ENCODE measurements at places on chromosomes 13 and 19.

DNA sequence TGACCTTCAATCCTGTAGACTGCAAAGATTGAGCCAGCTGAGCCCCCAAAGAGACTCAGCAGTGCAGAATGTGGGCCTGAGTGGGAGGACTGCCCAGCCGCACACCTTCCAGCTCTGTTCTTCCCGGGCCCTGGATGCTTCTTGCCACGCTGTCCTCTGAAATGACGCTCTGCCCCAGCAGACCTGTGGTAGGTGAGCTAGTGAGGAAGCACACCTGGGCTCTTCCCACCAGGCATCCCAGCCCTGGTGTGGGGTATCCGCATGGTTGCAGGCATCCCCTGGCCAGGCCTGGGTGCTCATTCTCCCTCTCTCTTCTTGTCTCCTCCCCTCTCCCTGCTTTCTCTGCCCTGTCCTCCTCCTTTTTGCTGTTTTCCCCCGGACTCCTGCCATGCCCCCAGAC lies 9.8 kb upstream of the MZF1 start:
- no peak for DNase-seq

GRCh38 chr13:52931539-52932431 lies 83.3 kb upstream of the PCDH8 start:
- no peak for DNase-seq

DNA sequence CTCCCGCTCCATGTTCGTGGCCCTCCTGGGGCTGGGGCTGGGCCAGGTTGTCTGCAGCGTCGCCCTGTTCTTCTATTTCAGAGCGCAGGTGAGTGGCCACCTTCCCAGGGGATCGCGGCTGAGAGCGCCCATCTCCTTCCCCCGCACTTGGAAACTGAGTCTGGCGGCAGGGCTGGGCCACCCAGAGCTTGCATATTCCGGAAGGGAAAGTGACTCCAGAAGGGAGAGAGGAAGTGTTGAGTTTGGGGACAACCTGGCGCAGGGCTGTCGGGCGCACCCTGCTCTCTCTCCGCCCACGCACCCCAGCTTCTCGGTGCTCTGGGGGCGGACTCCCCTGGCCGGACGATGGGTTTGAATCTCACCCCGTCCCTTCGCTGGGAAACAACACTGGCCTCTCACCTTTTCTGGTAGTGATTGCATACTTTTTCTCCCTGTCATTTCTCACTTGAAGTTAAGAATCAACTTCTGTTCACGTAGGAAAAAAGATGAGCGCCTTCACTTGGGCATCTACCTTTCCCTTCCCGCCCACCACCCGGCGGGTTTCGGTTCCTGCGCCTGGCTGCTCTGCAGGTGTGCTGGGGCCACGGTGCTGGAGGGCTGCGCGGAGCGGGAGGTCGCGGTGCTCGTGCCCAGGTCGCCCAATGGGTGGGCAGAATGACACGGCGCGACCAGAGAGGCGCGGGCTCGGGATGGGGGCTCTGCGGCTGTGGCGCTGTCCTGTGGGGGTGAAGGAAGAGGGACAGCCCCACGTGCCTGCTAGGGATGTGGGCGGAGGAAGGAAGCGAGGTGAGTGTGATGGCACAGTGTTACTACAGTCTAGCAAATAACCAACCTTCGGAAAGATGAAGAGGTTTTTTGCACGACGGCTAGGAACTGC lies 721 bp downstream of the TNFSF11 start:
- DNase-seq = no peak

GRCh38 chr13:49366841-49367240 lies 77.0 kb downstream of the CAB39L start:
- no peak for DNase-seq

DNA sequence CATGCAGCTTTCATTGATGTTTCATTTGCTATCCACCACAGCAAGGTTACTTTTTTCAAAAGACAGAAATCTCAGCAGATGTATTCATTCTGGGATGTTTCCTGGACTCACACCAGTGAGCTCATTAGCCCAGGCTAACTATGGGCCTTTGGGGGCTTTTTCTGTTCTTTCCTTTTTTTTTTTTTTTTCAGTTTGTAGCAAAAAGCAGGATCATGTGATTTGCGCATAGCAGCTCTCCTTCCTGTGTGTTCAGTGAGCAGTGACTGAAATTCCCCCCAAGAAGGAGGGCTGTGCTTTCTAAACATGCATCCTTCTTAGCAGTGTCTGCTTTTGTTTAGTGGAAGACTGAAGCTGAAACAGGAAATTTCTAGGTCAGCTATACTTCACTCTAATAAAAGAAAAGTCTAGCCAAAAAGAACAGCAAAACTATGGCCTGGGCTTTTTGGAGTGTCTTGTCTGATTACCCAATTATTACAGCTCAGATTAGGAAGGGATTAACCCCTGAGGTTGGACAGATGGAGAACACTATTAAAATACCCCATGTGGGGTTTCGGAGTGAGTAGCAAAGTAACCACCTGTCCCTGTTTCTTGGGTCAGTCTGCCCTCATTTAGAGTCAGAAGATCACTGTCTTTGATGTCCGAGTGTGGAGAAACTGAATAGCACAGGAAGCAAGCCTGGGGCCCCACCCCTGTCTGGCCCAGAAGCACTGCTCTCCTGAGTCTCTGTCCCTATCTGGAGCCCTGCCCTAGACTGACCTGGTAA lies 8.9 kb upstream of the AMER2 start:
- DNase-seq = no peak
